ENCODE measurements at places on chromosomes 1 and 21.

DNA sequence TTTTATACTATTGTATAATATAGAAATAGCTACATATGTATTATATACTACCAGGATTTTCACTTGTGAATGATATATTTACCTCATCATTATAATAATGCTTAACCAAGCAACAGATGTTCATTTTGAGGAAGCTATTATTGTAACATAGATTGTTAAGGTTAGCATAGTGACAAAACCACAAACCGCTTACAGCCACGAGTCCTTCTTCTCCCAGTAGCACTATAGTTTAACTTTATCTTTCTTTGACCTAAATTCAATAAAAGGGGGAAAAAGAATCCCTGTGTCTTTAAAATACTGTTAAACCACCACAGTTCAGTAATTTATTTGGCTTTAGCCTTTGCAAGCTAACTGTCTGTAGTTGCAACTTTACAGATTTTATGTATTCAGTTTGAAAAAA is 1039.4 kb upstream of the B3GALT2 start:
- DNase-seq = no peak

DNA sequence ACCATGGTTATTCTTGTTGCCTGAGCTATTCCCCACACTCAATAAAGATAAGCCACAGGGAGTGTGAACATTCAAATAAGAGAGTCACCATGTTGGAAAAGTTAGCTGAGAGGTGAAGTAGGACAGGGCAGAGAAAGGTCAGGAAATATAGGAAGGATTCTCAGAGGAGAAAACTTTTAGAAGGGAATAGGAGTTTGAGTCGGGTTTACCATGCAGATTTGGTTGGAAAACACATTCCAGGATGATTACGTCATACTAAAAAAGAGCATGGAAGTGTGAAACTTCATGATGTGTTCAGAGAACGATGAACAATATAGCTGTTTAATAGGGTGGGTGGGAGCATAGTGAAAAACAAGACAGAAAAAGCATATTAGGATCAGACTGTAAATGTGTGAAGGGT is 1125.3 kb upstream of the ADGRL2 start:
- DNase-seq = no peak

DNA sequence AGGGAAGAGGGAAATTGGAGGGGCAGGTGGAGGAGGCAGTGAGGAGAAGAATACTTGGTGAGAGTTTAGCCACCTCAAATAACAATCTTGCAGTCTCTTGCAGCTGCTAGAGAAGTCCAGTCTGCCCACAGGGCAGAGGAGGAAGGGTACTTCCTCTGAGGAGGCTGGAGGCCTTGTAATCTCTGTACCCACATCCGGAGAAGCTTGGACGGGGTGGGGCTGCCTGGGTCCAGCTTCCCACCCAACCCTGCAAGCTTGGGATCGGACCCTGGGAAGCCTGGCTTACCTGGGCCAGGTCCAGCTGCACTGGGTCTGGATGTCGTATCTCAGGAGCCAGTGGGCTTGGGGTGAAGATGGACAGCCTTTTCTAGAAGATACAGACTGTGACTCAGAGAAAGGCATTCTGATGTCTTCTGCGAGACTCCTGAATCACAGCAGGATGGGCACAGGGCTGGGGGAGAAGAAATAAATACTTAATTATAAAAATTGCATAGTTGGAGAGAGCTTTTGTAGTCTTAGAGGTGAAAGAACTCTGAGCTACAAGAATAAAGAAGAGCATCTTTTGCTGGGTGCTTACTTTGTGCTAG is 111.8 kb upstream of the JUN start:
- DNase-seq = peak; percentile 58

- no peak for DNase-seq
Measured at GRCh38 chr21:14319805-14320204, 63.1 kb downstream of the HSPA13 start.

- DNase-seq = no peak
Measured at GRCh38 chr1:77279929-77280328, 1.9 kb upstream of the AK5 start.

DNA sequence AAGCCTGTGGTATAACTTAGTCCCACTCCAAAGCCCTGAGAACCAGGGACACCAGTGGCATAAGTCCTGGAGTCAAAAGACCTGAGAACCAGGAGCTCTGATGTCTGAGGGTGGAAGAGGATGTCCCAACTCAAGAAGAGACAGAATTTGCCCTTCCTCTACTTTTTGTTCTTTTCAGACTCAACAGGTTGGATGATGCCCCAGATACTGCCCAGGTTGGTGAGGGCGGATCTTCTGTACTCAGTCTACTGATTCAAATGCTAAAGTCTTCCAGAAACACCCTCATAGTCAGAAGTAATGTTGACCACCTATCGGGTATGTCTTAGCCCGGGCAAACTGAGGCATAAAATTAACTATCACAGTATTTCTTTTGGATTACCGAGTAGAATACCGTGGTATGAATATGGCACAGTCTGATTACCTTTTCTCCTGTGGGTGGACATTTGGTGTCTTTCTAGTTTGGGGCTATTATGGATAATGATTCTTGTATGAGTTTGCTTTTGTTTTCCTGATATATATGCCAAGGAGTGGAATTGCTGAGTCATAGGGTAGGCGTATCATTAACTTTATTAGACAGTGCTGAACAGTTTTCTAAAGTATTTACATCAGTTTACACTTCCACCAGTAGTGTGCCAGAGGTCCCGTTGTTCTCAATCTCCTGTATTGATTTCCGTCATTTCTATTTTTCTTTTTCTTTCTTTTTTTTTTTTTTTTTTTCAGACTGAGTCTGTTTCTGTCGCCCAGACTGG is 3.2 kb upstream of the CHAF1B start:
- no peak for DNase-seq

- DNase-seq = no peak
Measured at GRCh38 chr1:15981679-15982078, 5.8 kb upstream of the ZBTB17 start.

- no peak for DNase-seq
Measured at GRCh38 chr1:40792036-40792435, 8.4 kb downstream of the KCNQ4 start.

DNA sequence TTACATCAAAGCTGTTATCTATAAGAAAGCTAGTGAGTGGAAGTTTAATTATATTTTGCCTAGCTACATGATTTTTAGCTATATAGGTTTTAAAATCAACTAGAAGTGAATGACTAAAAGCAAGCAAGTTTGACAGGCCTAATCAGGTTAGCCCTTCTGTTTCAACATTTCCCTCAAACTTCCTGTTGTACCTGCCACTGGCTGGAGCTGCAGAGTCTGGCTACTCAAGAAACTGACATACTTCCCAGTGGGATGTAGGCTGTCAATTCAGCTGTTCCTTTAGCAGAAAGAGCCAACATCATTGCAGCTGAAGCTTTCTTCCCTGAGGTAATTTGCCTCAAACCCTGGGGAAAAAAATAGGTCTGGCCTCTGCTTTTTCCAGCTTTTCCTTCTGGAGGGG is 87.1 kb upstream of the TNR start:
- DNase-seq = peak; percentile 25

DNA sequence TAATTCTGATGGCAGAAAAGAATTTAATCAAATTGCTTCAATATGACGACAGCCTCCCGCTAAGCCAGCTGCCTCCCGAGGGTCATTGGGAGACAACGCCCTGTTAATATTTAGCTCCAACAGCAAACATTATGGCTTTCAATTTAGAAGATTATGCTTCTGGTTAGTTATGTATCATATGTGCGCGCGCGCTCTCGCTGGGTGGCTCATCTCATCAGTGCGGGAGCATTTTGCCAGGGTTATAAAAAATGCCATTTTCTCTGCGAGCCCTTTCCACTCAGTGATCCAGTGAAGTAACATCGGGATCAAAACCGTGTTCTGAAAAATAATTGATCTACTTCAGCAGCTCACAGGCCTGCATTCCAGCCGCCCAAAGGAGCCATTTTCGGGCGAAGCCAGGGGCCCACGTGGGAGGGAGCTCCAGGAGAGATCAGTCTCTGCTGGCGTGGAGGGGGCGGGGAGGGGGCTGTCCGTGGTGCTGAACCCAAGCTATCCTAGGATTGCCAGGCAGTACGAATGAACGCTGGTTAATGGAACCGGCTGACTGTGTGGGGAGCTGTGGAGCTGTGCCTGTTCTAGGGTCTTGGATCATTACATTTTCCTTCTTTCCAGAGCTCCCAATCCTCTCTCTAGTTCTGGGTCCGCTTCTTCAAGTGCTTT is 219.1 kb upstream of the ZC3H12A start:
- no peak for DNase-seq

GRCh38 chr1:43056981-43057391 is 98.3 kb upstream of the SLC2A1 start:
- no peak for DNase-seq

DNA sequence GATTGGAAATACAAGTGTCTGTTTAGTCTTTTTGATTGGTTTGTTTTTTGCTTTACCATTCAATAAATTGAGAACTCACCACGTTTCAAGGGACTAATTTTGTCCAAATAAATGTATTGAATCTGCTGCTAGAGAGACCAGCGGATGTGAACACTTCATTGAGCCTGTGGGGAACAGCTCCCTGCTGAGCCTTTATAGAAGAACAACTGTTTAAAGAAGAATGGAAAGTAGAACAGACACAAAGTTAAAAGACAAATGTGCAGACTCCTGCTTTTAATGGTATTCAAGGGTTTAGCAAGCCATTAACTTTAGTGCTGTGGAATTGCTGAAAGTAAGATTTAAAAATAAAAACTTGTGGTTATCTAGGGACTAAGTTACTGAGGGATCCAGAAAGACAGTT is 817.7 kb upstream of the B3GALT2 start:
- DNase-seq = no peak

DNA sequence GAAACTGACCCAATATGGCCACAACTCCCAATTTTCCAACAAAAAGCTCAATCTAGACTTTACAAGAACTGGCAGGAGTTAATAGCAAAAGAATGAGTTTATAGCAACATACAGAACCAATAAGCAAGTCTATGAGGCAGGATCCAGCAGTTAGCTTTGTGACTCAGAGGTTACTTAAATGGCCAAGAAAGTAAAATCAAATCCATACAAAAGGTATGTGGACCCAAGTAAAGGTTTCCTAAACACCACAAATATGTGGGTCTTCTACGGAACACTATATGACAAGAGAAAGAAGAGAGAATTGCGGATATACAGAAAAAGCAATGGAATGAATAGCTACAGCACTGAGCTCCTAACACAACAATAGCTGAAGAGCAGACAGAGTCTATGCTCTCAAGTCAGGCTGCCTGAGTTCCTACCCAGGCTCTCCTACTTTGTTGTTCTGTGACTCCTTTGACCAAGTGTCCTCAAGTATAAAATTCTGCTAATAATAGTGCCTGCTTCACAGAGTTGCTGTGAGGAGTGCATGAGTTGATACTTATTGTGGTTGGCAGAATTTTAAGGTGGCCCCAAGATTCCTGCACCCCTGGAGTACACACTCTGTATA is 204.3 kb downstream of the SMYD3 start:
- DNase-seq = no peak

DNA sequence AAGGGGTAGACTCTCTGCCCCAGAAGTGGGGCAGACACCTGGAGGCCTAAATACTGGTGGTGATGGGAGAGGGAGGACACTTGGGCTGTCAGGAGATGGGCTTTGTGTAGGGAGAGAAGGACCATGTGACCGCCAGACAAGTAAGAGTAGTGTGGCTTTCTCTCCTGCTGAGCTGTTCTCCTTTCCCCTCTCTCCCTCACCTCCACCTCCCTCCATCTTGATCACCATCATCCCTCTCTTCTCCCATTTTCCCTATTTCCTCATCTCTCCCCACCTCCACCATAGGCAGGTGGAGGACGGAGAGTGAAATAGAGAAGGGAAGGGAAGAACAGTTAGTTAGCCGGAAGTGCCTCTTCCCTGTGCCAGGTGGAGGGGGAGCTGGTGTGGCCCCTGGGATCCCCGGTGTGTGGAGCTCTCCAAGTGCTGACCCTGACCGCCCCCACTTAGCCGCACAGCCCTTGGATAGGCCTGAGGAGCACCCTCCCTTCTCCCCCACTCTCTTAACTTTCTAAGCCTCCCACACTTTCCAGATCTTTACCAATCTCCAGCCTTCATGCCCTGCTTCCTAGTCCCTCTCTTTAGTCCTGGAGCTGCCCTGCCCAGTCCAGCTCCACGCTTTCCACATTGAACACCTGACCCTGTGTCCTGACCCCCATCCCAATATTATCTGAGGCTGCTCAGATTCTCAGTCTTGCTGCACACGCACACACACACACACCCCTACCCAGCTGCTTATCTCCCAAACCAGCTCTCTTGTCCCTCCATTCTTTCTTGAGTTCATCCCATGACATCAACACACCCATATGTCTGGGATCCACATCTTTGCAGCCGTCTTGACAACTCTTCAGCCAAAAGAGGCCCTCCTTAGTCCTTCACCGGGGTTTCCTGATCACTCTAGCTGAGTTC is 1.5 kb downstream of the CELF3 start:
- no peak for DNase-seq

DNA sequence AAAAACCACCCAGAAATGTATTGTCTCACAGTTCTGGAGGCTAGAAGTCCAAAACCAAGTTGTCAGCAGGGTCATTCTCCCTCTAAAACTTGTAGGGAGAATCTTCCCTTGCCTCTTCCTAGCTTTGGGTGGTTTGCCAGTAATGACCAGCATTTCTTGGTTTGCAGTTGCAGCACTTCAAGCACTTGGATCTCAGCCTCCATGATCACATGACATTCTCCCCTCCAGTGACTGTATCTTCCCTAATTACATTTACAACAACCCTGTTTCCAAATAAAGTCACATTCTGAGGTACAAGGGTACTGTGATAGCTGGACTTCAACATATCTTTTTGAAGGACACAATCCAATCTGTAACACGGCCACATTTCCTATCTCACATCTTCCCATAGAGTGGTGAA is 37.2 kb downstream of the EVI5 start:
- DNase-seq = no peak

- DNase-seq = no peak
Measured at GRCh38 chr1:203162403-203162802, 13.2 kb downstream of the MYBPH start.

- DNase-seq = no peak
Measured at GRCh38 chr1:169610858-169611257, 19.1 kb downstream of the SELP start.

DNA sequence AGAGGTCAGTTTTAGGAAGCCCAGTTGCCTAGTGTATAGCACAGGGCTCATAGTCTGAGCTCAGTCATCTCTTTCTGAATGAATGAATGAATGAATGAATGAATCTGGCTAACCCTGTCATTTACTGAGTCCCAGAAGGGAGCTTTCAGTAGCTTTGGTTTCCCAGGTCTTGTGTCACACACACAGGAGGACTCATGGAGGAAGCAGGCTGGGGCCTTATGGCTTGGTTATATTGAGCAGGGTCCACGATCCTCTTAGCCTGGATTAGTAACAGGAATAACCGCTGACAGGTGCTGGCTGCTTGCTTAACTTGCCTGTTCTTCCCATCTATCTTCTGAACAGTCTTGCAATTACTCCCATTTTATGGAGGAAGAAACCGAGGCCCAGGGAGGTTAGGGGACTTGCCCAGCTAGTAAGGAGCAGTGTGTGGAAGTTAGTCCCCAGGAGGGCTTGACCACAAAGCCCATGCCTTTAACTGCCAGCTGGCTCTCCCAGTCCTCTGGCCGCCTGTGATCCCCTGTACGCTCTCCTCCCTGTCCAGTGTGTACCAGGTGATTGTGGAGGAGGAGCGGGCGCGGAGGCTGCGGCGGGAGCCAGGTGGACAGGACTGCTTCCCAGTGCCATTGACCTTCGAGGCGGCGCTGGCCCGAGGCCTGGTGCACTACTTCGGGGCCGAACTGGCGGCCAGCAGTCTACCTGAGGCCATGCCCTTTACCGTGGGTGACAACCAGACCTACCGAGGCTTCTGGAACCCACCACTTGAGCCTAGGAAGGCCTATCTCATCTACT is 46.0 kb downstream of the PTPRU start:
- DNase-seq = no peak

- DNase-seq = no peak
Measured at GRCh38 chr1:8468751-8469150, 150.8 kb downstream of the SLC45A1 start.
